ENCODE measurements at places on chromosomes 13 and 19.

DNA sequence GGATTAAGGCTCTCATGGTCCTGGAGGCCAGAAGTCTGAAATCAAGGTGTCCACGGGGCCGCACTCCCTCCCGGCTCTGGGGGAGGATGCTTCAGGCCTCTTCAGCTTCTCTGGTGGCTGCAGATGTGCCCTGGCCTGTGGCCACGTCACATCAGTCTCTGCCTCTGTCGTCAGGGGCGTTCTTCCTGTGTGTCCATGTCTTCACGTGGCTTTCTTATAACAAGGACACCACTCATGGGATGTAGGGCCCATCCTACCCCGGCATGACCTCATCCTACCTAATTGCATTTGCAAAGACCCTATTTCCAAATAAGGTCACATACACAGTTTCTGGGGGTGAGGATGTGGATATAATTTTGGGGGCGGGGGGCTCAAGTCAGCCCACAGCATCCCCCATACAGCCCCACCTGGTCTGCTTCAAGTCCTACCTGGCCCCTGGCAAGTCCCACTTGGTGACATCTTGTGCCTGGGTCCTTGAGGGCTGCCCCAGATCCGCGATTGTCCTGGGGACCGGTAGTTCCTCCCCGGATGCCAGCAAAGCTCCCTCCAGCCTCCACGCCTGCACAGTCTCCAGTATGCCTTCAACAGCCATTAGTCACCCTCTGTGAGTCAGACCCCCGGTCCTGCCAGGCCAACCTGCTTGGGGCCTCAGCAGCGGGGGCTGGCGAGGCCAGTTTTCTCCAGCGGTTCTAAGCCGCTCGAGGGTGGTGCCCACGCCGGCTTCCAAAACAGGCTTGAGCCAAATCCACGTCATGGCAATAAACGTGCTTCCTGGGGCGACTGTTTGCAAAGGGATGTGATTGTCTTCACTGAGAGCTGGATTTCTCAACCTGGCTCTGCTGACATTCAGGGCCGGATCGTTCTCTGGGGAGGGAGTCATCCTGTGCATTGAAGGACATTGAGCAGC, 32.2 kb downstream of the MYO9B start:
- H3K27me3 ChIP-seq: no peaks in the 10 kb centered on the region
- no peak overlapping the region for H3K27ac ChIP-seq
- H3K4me1 ChIP-seq: peaks cover 16% of the 10 kb centered on the region
- DNase-seq: no peak

DNA sequence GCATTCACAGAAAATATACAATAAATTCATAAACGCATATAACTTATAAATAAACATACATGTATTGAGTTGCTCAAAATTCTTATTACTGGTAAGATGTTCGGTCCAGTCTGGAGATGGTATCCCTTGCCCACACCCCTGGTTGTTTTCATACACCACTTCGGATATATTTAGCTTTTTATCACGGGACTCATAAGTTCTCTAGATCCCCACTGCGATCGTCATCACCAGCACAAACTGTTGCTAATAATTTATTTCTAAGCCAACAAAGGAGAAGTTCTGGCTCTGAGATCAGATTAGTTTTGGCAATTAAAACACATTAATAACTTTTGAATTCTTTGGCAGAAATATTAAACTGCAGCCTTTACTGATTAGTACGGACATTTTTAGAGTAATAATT, 23.0 kb upstream of the SGCG start:
- H3K36me3 ChIP-seq: no peaks in the 10 kb centered on the region
- no peak for DNase-seq
- peaks cover 2% of the 10 kb centered on the region for H3K4me1 ChIP-seq
- H3K27me3 ChIP-seq: peaks cover 22% of the 10 kb centered on the region
- no peak overlapping the region for H3K4me3 ChIP-seq

- no peaks in the 10 kb centered on the region for H3K27me3 ChIP-seq
- H3K4me1 ChIP-seq: no peaks in the 10 kb centered on the region
- no peak for DNase-seq
- H3K27ac ChIP-seq: no peak overlapping the region
- no peaks in the 10 kb centered on the region for H3K36me3 ChIP-seq
- H3K4me3 ChIP-seq: no peak overlapping the region
Observed at GRCh38 chr13:39815345-39816111, 160.1 kb downstream of the COG6 start.

GRCh38 chr13:39895254-39895653, 239.8 kb downstream of the COG6 start:
- no peak overlapping the region for H3K4me3 ChIP-seq
- H3K36me3 ChIP-seq: no peaks in the 10 kb centered on the region
- no peak overlapping the region for H3K27ac ChIP-seq
- no peak for DNase-seq

GRCh38 chr19:58332697-58333096, 5.9 kb downstream of the ZSCAN22 start:
- no peaks in the 10 kb centered on the region for H3K27me3 ChIP-seq
- DNase-seq: no peak
- H3K36me3 ChIP-seq: peaks cover 18% of the 10 kb centered on the region
- no peak overlapping the region for H3K27ac ChIP-seq
- H3K4me3 ChIP-seq: no peak overlapping the region

Measured in T-helper 2 cell treated with Interferon-gamma antibody and Interleukin-4, amounts not matched to agents 5 μg/mL and 100 μg/mL, for 36 hours (primary cell).